ENCODE measurements at places on chromosomes 11 and 22.

- H3K27me3 ChIP-seq = no peaks in the 10 kb centered on the region
- H3K36me3 ChIP-seq = no peaks in the 10 kb centered on the region
- H3K27ac ChIP-seq = no peak overlapping the region
- H3K4me1 ChIP-seq = no peaks in the 10 kb centered on the region
Measured at GRCh38 chr11:102251423-102251822, 65.9 kb upstream of the BIRC3 start.

GRCh38 chr11:90587896-90588295 lies 365.0 kb upstream of the CHORDC1 start:
- H3K27ac ChIP-seq = no peak overlapping the region
- H3K36me3 ChIP-seq = no peaks in the 10 kb centered on the region
- no peaks in the 10 kb centered on the region for H3K4me1 ChIP-seq
- H3K27me3 ChIP-seq = no peaks in the 10 kb centered on the region
- DNase-seq = no peak

DNA sequence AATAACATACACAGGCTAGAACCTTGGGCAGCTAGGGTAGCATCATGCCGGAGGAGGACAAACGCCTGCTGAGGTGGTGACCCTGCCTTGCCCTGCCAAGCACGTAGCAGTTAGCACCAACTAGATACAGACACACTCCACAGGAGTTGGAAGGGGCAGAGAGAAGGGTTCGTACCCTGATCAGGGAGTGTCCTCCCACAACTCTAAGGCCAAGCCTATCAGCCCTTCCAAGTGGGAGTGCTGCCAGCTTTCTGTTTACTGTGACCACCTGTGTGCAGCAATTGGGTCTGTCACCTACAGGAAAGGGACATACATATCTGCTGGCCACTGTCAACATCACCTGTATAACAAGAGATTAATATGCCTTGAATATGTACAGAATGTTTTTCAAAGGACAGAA lies 1.9 kb upstream of the THAP7 start:
- H3K36me3 ChIP-seq = peaks cover 18% of the 10 kb centered on the region
- H3K4me1 ChIP-seq = peaks cover 14% of the 10 kb centered on the region
- DNase-seq = no peak
- peaks cover 3% of the 10 kb centered on the region for H3K27me3 ChIP-seq

DNA sequence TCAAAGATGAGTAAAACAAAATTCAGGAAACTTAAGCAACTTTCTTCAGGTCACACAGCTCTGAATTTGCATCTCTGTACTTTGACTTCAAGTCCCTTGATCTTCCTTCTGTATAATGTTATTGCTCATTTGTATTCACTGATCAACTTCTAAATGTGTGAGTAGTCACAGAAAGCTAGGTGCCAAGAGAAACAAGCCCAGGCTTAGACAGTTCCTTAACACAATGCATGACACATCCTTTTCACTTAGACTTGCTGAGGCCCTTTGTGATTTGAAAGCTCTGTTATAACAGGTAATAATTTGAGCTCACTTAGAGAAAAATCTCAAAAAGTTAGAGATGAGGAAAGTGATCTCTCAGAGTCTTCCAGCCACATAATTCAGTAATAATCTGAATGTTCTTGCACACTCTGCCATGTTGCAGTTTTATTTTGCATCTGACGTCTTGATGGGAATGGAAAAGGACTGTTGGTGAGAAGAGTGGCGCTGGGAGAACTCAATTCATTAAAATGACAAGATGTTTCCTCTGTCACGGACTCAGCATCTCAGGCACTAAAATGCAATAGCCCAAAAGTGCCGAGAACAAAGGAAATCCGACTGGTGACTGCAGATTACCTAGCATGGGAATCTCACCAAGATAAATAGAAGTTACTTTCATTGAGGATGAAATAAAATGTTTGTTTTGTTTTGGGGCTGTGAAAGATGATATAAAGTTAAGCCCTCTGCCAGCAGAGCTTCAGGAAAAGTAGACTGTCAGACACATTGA lies 665.3 kb downstream of the OPCML start:
- no peaks in the 10 kb centered on the region for H3K27me3 ChIP-seq
- no peak overlapping the region for H3K27ac ChIP-seq
- H3K4me3 ChIP-seq = no peak overlapping the region
- DNase-seq = no peak
- no peaks in the 10 kb centered on the region for H3K36me3 ChIP-seq

DNA sequence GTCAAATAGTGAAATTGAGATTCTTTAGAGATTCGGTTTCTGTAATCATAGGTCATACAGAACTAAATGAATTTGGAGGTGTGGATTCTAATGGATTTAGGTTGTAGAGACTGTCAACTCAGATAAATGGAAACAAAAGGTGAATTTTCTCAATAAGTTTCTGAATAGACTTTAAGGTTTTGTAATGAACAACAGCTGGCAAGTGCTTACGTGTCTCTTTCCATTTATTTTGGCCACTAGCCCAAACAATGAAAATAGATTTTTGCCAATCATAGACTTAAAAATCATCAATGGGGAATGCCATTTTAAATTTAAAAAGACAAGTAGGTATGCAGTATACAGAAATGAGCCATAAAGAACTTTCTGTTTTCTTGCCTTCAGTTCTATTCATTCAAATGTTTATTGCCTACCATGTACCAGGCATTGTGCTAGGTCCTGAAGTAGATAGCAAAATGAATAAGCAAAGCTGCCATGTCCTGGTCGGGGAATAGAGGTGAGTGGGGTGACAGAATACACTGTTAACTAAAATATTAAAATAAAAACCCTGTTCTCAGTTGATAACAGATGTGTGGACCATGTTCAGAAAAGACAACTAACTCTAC lies 16.9 kb upstream of the TMEM135 start:
- peaks cover 8% of the 10 kb centered on the region for H3K4me1 ChIP-seq
- peaks cover 16% of the 10 kb centered on the region for H3K27me3 ChIP-seq
- no peak overlapping the region for H3K27ac ChIP-seq
- H3K36me3 ChIP-seq = no peaks in the 10 kb centered on the region
- no peak for DNase-seq
- H3K4me3 ChIP-seq = no peak overlapping the region

DNA sequence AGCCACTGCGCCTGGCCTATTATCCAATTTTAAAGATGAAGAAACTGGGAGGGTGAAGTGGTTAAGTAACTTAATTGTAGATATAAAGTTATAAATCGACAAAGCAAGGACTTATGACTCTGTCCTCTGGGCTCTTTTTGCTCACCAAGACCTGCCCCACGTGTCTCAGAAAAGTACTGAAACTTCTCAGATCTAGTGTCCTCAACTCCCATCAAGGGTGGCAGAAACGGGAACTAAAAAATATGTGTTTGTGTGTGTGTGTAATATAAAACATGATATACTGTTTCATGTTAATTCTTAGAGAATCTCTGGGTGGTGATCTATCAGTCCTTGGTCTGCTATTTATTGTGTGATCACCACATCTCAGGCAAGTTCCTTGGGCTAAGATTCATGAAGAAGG lies 104.9 kb downstream of the GAB2 start:
- H3K27me3 ChIP-seq = no peaks in the 10 kb centered on the region
- DNase-seq = no peak
- peaks cover 15% of the 10 kb centered on the region for H3K36me3 ChIP-seq
- H3K27ac ChIP-seq = peak overlapping the region; percentile 16

DNA sequence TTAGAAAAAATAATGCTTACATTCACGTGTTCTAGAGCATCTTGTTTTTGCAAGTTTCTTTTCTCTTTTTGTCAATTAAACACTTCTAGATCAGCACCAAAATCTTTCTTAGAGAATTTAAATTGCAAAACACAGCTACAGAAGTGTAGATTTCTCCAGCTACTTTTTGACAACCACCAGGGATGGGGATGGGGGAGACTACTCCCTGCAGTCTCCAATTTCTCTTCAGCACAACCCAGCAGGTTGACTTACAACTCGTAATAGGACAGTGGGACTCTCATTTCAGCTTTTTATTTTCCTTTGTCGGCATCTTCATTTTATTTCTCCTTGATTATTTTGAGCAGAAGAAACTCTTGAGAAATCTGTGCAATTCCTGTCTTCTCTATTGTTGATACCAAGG lies 441.2 kb downstream of the LRRC4C start:
- H3K27me3 ChIP-seq = no peaks in the 10 kb centered on the region
- no peak overlapping the region for H3K4me3 ChIP-seq
- no peak overlapping the region for H3K27ac ChIP-seq
- H3K36me3 ChIP-seq = no peaks in the 10 kb centered on the region
